ENCODE measurements at places on chromosomes 5 and 9.

GRCh38 chr5:139904816-139905661 is 109.4 kb downstream of the PSD2 start:
- DNase-seq, result peak; percentile 41

- peak; percentile 77 for DNase-seq
Measured at GRCh38 chr5:123359454-123360200, 63.6 kb downstream of the CEP120 start.

- no peak for DNase-seq
Measured at GRCh38 chr5:69213513-69214215, 21.0 kb upstream of the CDK7 start.

- DNase-seq, result no peak
Measured at GRCh38 chr9:127033789-127034188, 88.6 kb downstream of the ANGPTL2 start.

GRCh38 chr9:33687779-33688178 is 107.6 kb upstream of the PRSS3 start:
- peak; percentile 58 for DNase-seq

DNA sequence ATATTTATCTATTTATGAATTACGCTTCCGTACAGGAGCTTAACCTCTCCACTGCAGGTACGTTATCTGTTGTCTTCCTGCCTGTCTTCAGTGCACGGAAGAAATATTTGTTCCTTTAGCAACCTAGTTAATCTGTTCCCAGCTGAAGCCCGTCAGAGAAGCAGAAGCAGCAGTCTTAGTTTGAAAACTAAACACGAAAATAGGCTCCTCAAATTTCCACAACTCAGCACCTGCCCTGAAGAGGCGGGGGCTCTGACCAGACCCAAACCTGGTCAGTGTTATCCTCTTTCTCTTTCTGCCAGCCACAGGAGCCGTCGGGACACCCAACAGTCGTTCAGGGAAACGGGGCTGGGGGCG is 462 bp downstream of the NUDCD2 start:
- DNase-seq, result no peak

GRCh38 chr5:98700730-98701129 is 72.7 kb upstream of the RGMB start:
- DNase-seq, result no peak

GRCh38 chr9:2026220-2026997 is 11.3 kb downstream of the SMARCA2 start:
- no peak for DNase-seq

DNA sequence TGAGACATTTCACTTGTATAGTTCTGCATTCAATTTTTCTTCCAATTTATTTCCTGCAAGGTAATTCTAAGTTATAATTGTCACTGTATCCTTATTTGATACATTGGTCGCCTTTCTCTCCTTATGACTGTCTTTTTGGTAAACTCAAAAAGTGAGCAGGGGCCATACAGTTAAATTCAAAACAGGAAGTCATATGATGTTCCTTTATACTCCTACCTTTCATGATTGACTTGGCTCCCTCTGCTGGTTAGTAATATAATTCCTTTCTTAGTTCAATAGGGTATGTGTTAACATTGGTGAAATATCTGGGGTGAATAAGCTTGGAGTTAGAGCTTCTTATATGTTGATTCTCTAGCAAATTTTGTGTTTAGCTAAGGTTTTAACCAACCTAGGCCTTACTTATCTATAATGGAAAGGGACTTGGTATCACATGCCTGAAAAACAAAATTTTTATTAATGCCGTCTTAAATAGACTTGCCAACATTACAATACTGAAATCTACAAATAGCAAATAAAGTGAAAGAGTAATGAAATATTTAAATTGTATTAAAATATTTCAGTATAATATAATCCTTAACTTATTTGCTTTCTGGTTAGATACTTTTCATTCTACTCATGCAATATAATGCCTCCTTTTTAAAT is 6.0 kb upstream of the NIPBL start:
- peak; percentile 78 for DNase-seq

DNA sequence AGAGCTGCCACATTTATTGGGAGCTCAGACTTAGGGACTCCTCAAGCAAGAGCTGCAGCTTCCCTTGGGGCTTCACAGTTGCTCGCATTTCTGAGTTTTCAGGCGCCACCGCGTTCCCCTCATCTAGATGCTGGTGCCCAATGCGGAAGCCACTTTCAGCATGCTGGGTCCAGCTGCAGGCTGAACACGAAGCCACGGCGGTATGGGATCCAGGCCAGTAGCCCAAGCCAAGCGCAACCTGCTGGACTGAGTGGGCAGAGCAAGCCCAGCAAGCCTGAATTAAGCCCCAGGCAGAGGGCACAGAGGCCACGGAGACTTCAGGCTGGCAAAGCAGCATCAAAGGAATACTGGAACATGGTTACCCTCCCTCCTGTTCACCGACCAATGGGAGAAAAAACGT is 391.5 kb downstream of the HTR1A start:
- DNase-seq, result no peak

DNA sequence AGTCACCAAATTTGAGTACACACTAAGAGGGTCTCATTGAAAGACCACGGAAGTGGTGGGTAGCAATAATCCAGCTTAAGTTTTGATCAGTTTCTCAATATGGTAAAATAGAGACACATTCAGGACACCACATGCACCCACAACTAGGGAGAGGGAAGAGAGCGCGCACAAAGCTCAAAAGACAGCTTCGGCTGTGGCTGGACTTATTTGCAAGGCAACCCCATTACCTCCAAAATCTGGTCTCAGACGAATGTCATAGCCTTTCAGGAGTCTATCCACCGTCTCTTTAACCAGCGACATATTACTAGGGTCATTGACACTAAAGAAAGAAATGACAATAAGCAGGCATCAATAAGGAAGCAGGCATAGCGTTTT is 443 bp downstream of the GABRB2 start:
- DNase-seq, result no peak

GRCh38 chr9:130095872-130096271 is 42.2 kb downstream of the GPR107 start:
- DNase-seq, result no peak

DNA sequence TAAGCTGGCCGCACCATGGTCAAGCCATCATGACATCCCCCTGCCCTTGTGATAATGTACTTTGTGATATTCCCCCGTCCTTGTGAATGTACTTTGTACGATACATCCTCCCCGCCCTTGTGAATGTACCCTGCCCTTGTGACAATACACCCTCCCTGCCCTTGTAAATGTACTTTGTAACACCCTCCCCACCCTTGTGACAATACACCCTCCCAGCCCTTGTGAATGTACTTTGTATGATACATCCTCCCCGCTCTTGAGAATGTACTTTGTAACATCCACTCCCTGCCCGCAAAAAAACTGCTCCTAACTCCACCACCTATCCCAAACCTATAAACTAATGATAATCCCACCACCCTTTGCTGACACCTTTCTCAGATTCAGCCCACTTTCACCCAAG is 313.8 kb downstream of the CTNND2 start:
- no peak for DNase-seq

DNA sequence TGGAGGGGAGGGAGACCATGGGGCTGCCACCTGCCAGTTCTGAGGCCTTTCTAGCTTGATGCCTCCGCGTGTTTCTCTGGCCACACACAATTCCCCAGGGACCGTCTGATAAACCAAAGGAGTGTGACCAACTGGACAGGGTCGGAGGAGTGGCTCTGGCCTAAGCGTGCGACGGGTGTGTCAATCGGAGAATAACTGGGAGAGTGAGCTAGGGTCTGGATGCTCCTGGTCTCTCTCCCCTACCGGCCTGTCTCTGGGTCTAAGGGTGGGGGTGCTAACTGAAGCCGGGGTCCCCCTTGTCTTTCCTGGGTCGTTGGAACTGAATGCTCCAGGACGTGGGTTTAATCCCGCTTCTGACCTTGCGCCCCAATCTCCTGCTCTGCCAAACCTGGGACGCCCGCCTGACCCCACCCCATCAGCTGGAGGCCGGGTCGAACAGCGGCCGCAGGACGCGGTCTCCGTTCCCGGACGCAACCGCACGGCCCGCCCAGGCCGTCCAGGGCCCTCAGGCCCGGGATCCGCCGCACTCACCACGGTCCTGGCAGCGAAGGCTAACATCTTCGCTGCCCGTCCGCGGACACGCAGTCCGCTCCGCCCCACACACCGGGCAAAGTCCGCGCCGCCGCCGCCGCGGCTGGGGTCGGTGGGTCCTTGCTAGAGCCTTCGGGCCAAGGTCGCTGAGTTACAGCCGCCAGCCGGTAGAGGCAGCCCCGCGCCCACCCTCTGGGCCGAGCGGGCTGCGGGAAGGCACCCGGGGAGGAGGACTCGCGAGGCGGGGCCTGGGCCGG is 447 bp downstream of the CRAT start:
- no peak for DNase-seq

DNA sequence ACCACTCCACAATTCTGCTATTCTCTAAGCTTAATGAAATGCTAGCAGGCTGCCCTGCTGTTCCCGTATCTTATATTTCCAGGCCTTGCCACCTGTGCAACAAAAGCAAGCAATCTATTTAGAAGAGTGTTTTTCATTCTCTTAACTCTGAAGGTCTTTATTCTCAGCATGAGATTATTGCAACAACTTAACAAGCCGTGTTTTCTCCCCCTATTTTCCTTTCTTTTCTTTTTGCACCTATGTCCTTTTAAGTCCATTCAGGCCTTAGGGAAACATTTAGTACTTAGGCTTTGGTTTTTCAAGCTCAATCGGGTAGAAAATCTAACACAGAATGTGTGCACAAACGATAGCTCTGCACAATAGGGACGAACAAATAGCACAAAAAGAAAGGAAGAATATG is 89.6 kb upstream of the DMRTA1 start:
- DNase-seq, result no peak

- no peak for DNase-seq
Measured at GRCh38 chr9:116389541-116390302, 236.1 kb downstream of the PAPPA start.

DNA sequence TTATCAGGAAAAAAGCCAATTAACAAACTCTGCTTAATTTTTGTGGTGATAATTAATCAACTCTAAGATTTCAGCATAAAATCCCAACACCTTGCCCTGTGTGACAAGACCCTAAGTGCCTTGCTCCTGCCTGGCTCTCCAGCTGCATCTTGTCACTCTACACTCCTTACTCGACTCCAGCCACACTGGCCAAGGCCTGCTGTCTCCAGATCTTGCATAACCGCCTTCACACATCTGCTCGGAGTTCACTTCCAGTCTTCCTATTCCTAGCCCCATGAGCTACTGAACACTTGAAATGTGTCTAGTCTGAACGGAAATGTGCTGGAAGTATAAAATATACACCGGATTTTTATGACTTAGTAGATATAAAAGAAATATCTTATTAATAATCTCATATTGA is 259.6 kb downstream of the EPB41L4A start:
- no peak for DNase-seq

GRCh38 chr9:127949827-127950512 is 12.3 kb upstream of the DPM2 start:
- DNase-seq, result no peak

GRCh38 chr5:9182899-9183695 is 362.8 kb downstream of the SEMA5A start:
- no peak for DNase-seq

- no peak for DNase-seq
Measured at GRCh38 chr5:168238463-168238862, 53.0 kb upstream of the WWC1 start.

GRCh38 chr5:94245608-94246007 is 372.8 kb downstream of the KIAA0825 start:
- DNase-seq, result no peak

GRCh38 chr5:123344816-123345426 is 78.3 kb downstream of the CEP120 start:
- DNase-seq, result peak; percentile 9

DNA sequence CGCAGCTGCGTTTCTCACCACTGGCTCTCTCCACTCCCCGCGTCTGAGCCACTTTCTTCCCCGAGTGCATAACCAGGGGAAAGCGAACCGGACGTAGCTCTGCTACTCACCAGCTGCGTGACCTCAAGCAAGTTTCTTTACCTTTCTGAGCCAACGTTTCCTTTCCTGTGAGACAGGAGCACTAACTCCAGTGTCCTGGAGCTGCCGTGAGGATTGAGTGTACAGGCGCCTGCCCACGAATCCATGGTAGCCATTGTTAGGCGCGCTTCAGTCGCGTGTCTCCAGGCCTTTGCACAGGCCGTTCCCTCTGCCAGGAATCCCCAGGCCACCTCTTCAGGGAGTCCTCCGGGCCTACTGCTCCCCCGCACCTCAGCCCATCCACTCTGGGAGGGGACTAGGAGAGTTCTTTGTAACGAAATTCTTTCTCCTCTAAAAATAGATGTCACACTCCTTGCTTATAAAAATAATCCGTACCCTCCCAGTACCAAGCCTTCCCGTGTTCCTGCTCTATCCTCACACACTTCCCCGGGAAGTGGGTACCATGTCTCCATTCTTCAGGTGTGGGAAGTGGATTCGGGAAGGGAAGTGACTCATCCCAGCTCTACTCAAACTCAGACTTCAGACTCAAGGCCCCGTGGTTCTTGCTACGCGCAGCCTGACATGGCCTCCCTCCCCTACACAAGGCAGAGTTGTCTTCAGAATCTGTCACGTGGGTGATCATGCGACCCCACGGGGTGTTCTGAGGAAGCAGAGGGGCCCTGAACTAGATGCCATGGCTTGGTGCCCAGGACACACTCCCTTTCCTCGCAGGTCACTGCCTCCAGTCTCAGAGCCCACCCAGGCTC is 16.1 kb upstream of the CRB2 start:
- DNase-seq, result no peak

DNA sequence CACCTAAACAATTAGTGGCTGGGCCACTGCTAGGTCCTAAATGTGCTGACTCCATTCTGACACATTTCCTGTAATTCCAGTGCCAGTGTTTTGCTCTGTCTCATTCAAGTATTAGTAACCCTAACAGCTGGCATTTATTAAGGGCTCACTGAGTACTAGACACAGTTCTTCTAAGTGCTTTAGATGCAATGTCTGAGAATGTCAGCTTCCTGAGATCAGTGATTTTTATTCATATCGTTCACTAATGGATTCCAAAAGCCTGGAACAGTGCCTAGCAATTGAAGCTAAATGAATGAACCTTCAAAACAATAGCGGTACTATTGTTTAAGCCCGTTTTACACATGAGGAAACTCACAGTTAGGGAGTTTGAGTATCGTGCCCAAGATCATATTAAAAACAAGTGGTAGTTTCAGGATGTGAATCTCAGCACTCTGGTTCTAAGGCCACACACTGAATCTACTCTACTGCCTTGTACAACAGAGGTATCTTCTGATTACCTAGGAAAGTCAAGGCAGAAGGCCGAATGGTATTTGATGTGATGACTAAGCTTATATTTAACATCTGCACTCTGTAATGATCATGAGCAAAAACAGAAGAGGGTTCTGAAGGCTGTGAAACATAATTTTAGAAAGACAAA is 304.0 kb downstream of the PJA2 start:
- peak; percentile 58 for DNase-seq

GRCh38 chr5:96726802-96727201 is 64.6 kb downstream of the CAST start:
- no peak for DNase-seq

- DNase-seq, result no peak
Measured at GRCh38 chr9:104286799-104287198, 192.7 kb downstream of the SMC2 start.

Measured in NCI-H524 (cell line).